ENCODE measurements at places on chromosomes 16 and 17.
A peak's percentile ranks its signal among the peaks of the same experiment; 100 is the strongest.

DNA sequence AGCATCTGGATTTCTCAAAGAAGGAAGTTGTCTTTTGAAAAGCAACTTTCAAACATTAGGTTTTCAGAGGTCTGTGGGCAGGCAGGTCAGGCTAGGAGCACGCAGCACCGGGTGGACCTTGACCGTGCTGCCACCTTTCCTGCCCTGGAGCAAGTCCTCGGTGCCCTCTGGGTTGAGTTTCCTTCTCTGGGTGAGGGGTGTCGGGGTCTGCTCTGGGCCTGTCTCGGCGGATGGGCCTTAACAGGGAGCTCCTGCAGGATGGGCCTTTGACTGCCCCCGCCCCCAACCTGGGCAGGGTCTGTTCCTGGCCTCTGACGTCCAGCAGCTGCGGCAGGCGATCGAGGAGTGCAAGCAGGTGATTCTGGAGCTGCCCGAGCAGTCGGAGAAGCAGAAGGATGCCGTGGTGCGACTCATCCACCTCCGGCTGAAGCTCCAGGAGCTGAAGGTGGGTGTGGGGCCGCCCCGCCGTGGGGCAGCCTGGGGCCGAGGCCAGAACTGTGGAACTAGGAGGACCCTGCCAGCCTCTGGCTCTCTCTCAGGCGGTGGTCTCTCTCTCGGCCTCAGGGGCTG lies 8.7 kb downstream of the DEF8 start:
- peaks cover 11% of the 10 kb centered on the region for H3K36me3 ChIP-seq
- no peak for DNase-seq
- H3K27ac ChIP-seq = no peak overlapping the region

GRCh38 chr17:81833921-81834830 lies 674 bp downstream of the PPP1R27 start:
- peak overlapping the region; percentile 85 for H3K4me3 ChIP-seq
- H3K27ac ChIP-seq = peak overlapping the region; percentile 77
- peaks cover 4% of the 10 kb centered on the region for H3K36me3 ChIP-seq
- no peaks in the 10 kb centered on the region for H3K27me3 ChIP-seq
- no peak for DNase-seq

GRCh38 chr16:13708347-13709120 lies 211.4 kb upstream of the ERCC4 start:
- H3K4me1 ChIP-seq = no peaks in the 10 kb centered on the region
- no peaks in the 10 kb centered on the region for H3K27me3 ChIP-seq
- no peaks in the 10 kb centered on the region for H3K36me3 ChIP-seq
- DNase-seq = no peak

GRCh38 chr17:27430882-27431491 lies 25.3 kb upstream of the KSR1 start:
- H3K27ac ChIP-seq = no peak overlapping the region
- DNase-seq = no peak
- H3K36me3 ChIP-seq = no peaks in the 10 kb centered on the region
- H3K4me1 ChIP-seq = no peaks in the 10 kb centered on the region

GRCh38 chr16:87348616-87349157 lies 31.5 kb upstream of the C16orf95 start:
- DNase-seq = no peak
- H3K27ac ChIP-seq = no peak overlapping the region
- H3K4me1 ChIP-seq = peaks cover 7% of the 10 kb centered on the region

- H3K36me3 ChIP-seq = peaks cover 25% of the 10 kb centered on the region
- no peaks in the 10 kb centered on the region for H3K27me3 ChIP-seq
- no peak for DNase-seq
- H3K27ac ChIP-seq = no peak overlapping the region
- H3K4me1 ChIP-seq = peaks cover 13% of the 10 kb centered on the region
Measured at GRCh38 chr16:57471209-57471608, 8.7 kb downstream of the POLR2C start.

- DNase-seq = peak; percentile 41
- H3K4me1 ChIP-seq = peaks cover 31% of the 10 kb centered on the region
- peak overlapping the region; percentile 84 for H3K27ac ChIP-seq
- no peaks in the 10 kb centered on the region for H3K36me3 ChIP-seq
- H3K27me3 ChIP-seq = no peaks in the 10 kb centered on the region
- peak overlapping the region; percentile 82 for H3K4me3 ChIP-seq
Measured at GRCh38 chr16:3101018-3101840, 2.1 kb upstream of the ZSCAN10 start.

GRCh38 chr17:5241861-5242671 lies 7.4 kb upstream of the SCIMP start:
- H3K4me1 ChIP-seq = peaks cover 20% of the 10 kb centered on the region
- H3K4me3 ChIP-seq = no peak overlapping the region
- peak overlapping the region; percentile 77 for H3K27ac ChIP-seq
- DNase-seq = no peak

DNA sequence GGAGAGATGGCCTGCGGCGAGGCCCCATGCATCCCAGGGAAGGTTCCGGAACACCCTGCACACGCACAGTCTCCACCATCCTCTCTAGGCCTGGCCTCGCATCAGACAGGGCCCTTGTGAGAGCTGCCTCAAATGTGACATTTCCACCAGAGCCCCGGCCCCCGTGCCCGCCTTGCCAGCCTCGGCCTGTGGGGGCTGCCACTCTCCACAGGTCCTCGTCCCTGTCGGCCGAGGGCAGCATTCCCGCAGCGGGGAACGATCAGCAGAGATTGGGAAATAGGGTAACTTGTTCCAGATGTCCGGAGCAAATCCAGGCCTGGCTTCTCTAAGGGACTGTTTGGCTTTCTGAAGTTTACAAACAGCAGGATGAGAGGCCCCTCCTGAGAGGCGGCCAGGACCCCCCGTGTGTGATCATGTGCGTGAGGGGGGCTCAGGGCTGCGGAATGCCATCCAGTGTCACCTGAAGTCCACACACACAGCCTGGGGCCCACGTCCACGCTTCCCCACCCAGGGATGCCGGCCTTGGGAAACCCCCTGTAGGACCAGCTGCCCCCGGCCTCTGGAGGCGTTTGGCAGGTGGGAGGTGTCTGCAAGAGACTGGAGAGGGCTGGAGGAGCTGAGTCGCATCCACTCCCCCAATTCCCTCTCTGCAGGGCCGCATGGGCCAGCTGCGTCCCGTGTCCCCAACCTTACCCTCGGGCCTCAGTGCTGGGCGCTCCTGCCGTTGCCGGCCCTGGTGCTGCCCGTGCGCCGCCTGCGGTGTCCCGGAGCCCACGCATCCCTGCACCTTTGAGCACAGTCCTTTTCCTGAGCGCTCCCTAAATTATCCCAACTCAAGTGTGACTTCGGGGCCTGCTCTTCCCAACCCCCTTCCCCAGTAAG lies 70.4 kb downstream of the ZDHHC7 start:
- H3K4me1 ChIP-seq = no peaks in the 10 kb centered on the region
- no peak overlapping the region for H3K27ac ChIP-seq
- no peak overlapping the region for H3K4me3 ChIP-seq

DNA sequence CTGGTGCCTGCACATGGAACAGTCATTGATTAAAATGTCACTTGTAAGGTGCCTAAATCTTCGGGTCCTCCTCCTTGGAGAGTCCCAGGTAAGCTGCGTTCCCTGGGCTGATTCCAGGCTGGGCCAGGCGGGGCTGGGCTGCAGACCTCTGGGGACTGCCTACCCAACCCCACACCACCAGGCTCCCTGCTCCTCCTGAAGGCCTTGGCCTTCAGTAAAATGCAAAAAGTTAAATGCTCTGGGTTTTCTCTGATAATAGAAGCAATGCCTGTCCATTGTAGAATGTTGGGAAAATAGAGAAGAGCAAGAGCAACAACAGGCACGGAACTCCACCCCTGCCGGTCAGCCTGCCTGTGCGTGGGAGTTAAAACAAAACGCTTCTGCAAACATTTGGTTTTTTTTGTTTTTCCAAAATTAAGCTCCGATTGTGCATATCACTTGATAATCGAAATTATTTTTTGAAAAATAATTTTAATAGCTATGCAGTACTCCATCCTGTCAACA lies 363.9 kb downstream of the SEC14L1 start:
- no peak overlapping the region for H3K4me3 ChIP-seq
- peaks cover 11% of the 10 kb centered on the region for H3K36me3 ChIP-seq
- H3K27ac ChIP-seq = no peak overlapping the region
- H3K4me1 ChIP-seq = no peaks in the 10 kb centered on the region

DNA sequence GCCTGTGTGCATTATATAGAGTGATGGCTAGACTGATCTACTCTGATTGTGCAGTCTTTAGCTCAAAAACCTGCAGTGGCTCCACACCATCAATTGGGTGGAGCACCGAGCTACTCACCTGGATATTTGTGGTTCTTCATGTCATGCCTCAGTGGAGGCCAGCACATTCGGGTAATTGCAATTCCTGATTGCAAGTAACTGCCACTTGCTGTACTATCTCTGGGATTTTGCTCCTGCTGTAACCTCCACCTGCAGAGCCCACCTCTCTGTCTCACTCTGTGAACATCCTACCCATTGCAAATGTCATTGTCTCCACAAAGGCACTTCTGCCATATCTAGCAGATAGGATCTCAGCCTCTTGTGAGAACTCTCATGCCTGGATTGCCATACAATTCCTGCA lies 1.7 kb upstream of the CCL1 start:
- H3K4me1 ChIP-seq = peaks cover 66% of the 10 kb centered on the region
- peaks cover 13% of the 10 kb centered on the region for H3K27me3 ChIP-seq
- H3K36me3 ChIP-seq = peaks cover 1% of the 10 kb centered on the region
- H3K27ac ChIP-seq = peak overlapping the region; percentile 9

GRCh38 chr16:3401719-3402397 lies 843 bp downstream of the ZNF174 start:
- H3K27ac ChIP-seq = peak overlapping the region; percentile 78
- no peak for DNase-seq
- no peaks in the 10 kb centered on the region for H3K27me3 ChIP-seq
- H3K4me1 ChIP-seq = peaks cover 7% of the 10 kb centered on the region
- H3K36me3 ChIP-seq = peaks cover 62% of the 10 kb centered on the region

DNA sequence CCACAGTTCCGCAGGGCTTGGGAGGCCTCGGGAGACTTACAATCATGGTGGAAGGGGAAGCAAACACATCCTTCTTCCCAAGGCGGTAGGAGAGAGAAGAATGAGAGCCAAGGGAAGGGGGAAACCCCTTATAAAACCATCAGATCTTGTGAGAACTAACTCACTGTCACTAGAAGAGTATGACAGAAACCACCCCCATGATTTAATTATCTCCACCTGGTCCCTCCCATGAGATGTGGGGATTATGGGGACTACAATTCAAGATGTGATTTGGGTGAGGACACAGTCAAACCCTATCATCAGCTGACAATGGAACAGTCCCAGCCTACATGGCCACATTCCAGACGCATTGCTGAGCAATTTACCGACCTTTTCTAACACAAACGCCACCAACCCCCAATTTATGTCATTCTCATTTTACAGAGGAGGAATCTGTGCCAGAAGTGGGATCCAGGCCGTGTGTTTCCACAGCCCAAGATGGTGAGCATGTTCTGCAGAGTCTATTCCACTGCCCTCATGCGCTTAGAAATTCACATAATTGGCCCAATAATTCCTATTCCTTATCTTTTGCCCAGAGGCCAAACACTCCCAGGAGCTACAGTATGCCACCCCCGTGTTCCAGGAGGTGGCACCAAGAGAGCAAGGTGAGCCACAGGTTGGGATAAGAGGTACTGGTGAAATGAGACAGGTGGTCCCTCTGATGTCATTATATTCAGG lies 17.3 kb downstream of the MILR1 start:
- peaks cover 2% of the 10 kb centered on the region for H3K36me3 ChIP-seq
- peaks cover 8% of the 10 kb centered on the region for H3K27me3 ChIP-seq
- no peak for DNase-seq

GRCh38 chr16:74575175-74575806 lies 31.6 kb downstream of the GLG1 start:
- H3K27me3 ChIP-seq = no peaks in the 10 kb centered on the region
- no peak overlapping the region for H3K4me3 ChIP-seq
- H3K36me3 ChIP-seq = peaks cover 4% of the 10 kb centered on the region
- no peak for DNase-seq

DNA sequence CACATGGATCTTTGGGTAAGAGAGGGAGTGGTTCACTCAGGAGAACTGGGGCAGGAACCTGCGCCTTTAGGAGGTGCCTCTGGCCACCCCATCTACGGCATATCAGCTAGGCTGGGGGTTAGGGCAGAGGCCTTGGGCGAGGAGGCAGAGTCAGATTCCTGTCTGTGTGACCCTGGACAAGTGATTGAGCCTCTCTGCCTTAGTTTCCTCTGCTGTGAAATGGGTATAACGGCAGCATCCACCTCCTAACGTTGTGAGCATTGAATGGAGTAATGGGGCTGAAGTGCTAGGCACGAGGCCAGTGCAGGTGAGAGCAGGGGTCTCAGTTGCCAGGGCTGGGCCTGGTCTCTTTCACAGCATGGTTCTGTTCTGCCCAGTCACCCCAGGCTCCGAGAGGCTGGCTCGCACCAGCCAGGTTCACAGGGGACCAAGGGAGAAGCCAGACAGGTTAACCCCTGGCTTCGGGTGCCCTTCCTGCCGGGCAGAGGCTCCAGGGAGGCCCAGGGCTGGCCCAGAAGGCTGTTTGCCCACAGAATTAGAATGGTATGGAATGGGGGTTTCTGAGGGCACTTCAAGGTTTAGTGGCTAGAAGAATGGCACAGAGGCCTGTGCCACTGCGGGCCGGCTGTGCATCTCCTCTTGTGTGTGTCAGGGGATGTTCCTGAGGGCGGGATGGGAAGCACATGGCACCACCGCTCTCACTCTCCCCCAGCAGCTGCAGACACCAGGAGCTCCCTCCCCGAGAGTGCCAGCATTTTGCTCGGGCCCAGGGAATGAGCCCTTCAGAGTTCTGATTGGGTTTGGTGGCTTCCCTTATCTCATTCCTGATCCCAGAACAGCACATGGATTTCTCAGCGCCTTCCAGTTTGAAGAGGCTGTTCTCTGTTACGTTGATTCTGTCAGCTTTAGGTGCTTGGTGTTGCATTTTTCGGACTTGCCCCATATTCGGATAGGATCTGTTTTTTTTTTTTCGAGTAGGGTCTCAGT lies 23.8 kb downstream of the UNC13D start:
- H3K36me3 ChIP-seq = peaks cover 24% of the 10 kb centered on the region
- no peaks in the 10 kb centered on the region for H3K27me3 ChIP-seq
- no peak for DNase-seq
- H3K4me1 ChIP-seq = peaks cover 5% of the 10 kb centered on the region

- no peaks in the 10 kb centered on the region for H3K36me3 ChIP-seq
- DNase-seq = no peak
- peak overlapping the region; percentile 72 for H3K4me3 ChIP-seq
- peaks cover 7% of the 10 kb centered on the region for H3K4me1 ChIP-seq
Measured at GRCh38 chr17:74987909-74988711, 678 bp downstream of the CDR2L start.

- no peaks in the 10 kb centered on the region for H3K4me1 ChIP-seq
- no peaks in the 10 kb centered on the region for H3K36me3 ChIP-seq
- H3K4me3 ChIP-seq = no peak overlapping the region
Measured at GRCh38 chr16:27111486-27111885, 44.8 kb downstream of the C16orf82 start.
